Activated gamma-delta T cell (primary cell): ENCODE measurements at places on chromosomes 4 and X.

- DNase-seq: no peak
These were observed 57.3 kb upstream of the TCEAL2 start for GRCh38 chrX:102067966-102068723.

DNA sequence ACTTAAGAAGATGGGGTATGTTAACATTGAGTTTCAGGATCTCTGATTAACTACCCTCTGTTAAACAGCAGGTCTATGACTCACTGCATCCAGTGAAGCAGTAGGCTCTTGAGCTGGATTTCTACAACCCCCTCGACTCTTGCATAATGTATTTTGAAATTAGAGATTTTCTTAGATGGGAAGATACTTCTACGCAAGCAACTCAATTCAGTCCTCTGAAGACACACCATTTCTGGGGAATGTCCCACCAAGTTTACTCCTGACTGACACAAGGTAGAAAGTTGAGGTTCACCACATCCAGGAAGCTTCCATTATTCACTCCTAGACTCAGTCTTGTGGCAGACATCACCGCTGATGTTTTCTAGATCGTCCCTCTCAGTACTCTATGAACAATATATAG lies 12.9 kb downstream of the PALLD start:
- DNase-seq: no peak

- no peak for DNase-seq
These were observed 271.8 kb downstream of the INPP4B start for GRCh38 chr4:142574306-142574705.

DNA sequence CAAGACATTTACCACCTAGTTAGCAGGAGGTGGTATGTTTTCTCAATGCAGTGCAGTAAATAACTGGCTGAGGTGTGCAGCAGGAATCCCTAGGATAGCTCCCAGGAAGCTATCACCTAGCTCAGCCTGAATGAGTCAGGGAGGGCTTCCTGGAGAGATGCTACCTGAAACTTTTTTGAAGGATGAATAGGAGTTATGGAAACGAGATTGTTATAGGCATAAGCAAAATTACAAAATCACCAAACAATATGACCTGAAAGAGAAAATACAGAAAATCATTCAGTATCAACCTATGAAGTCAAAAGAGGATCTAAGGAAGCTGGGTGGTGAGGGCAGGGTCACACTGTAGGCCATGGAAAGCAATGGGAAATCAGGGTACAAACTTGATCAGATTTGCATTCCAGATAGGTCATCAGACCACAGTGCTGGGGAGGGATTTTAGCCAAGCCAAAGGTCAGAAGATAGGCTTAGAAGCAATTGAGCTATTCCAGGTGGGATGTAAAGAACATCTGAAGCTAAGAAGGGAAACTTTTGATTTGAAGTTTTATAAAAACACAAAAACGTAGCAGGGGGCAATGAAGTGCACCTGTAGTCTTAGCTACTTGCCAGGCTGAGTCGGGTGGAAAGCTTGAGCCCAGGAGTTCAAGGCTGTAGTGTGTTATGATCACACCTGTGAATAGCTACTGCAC lies 11.3 kb downstream of the AREG start:
- no peak for DNase-seq

- DNase-seq: no peak
These were observed 21.2 kb downstream of the L1CAM start for GRCh38 chrX:153864561-153865320.

- no peak for DNase-seq
These were observed 21.6 kb upstream of the CCNQ start for GRCh38 chrX:153620576-153620975.
